ENCODE measurements at places on chromosomes 3 and 15.
A peak's percentile ranks its signal among the peaks of the same experiment; 100 is the strongest.

DNA sequence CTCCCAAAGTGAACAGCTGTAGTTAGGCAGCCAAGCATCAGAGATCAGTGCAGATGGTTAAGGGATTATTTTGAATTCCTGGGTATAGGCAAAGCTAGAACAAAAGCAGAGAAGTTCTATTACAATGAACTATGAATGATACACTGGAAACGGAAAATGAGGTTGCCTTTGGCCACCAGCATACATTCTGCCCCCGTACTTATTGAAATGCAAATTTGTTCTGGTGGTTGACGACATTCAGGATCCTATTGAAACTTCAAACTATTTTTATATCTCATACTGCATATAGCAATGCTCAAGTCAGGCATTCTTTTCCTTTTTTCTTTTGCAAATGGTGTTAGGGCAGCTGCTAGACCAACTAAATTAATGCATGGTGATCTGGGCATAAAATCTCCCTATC is 61.7 kb downstream of the SLC12A1 start:
- peak; percentile 44 for DNase-seq

DNA sequence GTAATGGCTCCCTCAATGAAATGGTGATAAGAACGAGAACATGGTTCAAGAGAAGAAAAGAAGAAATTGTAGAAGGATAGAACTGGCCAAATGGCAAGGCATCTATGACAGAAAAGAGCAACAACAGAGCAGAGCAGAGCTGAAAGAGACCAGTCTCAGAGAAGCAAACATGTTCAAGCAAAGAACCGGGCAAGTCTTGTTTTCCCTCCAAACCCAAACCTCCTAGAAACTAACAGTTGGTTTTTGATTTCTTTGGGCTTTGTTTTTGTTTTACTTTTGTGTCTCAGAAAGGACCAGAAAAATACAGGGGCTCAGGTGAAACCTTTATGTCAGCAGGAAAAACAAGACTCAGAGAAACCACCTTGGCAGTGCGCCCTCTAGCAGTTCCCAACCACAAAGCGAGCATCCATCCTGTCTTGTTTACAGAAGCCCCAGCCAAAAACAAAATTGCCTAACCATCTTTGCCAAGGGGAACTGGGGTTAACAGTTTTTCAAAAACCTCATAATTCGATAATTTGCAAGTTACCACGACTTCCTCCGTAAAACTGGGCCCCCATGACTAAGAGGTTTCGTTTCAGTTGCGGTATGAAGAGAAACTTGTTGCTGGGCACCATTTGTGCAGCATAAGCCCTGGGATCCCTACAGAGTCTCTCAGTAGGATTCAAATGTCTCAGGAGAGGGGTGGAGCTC is 159.2 kb upstream of the SLC24A5 start:
- no peak for DNase-seq

GRCh38 chr3:177460047-177460446 is 262.8 kb upstream of the TBL1XR1 start:
- DNase-seq, result no peak

DNA sequence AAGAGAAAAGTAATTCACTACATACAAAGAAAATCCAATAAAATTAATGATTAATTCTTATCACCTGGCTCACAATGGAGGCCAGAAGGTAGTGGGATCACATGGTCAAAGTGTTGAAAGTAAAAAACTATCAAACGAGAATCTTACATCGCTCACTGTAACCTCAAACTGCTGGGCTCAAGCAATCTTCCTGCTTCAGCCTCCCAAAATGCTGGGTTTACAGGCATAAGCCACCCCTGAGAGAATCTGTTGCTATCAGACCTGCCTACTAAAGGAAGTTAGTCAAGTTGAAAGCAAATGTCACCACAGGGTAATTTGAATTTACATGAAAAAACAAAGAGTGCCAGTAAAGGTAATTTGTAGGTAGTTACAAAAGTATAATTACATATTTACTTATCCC is 103.3 kb downstream of the PCCB start:
- DNase-seq, result no peak

- DNase-seq, result no peak
Measured at GRCh38 chr3:190369668-190370295, 18.2 kb upstream of the CLDN16 start.

- peak; percentile 75 for DNase-seq
Measured at GRCh38 chr15:92693691-92694331, 38.2 kb upstream of the FAM174B start.

- no peak for DNase-seq
Measured at GRCh38 chr15:30905821-30906220, 2.1 kb downstream of the FAN1 start.

DNA sequence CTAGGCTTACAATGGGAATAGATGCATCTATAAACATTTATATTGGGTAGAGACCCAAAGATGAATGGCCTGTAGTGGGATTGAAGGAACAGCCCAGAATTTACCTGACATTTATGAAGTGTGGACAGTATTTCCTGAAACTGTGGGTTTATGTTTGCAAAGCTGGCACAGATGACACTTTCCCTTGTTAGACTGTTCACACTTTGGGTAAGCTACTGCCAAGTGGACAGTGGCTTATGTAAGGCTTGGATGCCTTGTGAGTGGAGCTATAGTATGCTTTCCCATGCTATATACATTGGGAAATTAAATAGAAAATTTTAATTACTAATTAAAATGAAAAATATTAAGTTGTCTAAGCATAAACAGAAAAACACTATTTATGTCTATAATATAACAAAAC is 48.5 kb downstream of the STARD9 start:
- DNase-seq, result no peak

- DNase-seq, result no peak
Measured at GRCh38 chr3:45763303-45763675, 33.0 kb downstream of the SLC6A20 start.

GRCh38 chr15:55917881-55918296 is 75.5 kb downstream of the NEDD4 start:
- peak; percentile 38 for DNase-seq

DNA sequence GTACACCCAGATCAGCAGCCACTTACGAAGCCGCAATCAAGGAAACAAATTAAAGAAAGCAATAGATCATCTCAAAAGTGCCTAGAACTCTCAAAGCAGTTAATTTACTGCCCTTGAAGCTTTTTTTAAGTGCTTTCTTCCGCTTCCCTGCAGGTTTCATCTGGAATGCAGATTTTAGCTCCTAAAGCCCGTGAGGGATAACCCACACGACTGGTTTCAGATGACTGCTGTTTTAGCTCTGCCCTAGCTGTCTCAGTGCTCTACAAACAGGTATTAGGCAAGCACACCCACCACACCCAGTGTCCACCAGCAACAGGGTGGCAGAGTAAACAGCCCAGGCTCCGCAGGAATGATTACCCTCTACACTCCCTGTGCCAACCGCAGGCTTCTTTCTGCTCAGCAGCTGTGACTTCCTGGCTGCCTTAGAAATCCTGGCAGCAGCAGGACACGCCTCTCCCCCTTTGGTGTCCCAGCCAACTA is 126.0 kb downstream of the FMN1 start:
- DNase-seq, result no peak

DNA sequence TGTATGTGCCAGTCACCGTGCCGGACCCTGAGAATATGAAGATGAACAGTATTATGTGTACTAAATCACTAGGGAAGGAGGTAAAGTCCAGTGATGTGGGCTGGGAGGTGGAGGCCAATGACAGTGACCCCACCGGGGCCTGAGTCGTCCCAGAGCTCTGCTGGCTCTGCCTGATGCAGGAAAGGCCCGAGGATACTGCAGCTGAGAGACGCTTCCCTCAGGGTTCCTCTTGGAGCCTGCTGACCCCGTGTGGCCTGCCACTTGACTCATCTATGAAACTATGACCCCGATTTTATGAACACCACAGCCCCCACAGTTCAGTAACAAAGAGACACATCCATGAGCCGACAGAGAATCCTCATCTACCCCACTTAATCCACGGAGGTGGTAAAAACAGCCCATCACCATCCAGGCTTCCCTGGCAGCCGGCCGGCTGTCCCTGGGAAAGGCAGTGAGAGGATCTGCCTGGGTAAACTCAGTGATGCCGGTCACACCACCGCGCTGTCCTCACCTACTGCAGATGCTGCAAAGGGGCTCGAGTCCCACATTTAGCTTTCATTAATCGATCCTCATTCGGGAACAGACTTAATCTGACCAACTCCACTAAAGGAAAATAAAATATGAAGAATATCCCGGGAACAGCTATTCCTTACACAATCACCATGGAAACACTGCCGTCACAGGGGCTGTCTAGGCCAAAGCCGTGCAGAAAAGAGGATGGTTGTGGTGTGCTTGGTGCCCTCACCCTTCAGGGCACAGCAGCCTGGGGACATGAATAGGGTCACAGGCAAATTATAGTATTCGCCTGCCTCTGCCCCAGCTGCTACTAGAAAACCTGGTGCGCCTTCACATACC is 82.9 kb downstream of the ARRDC4 start:
- no peak for DNase-seq

DNA sequence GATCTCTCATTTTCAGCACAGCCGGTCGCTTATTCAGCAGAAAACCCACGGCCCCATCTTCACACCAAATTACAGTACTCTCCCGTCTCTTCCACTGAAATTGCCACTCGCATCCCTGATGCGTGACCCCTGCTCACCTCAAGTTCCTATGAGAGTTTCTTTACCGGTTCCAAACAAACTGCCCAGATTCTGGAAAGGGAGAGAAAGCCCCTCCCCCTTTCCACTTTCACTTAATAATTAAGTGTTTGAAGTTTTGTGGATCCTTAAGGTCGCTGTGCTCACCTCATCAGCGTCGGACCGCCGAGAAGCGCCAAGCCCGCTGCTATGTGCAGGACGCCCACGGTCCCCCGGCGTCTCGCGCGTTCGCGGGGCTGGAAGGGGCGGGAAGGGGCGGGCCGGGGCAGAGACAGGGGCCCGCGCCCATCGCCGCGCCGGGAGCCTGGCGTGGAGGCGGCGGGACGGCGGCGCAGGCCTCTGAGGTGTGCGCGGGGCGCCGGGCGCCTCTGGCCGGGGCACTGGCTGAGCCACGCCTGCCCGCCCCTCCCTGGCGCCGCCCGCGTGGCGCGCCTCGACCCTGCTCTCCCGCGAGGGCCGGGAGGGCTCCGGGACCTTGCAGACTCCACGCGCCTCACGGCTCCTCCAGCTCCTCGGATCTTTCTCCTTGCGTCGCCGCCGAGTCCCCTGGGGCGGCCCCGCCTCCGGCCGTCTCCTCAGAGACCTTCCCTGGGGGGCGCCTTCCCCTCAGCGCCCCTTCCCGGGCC is at the start of gene GPR156:
Gene GPR156 (minus strand): TSS at position 476 of the 761 bp plus-strand sequence. CDS start 41,124 bp downstream, outside the sequence.
- DNase-seq, result peak; percentile 46

GRCh38 chr3:136293279-136293678 is 43.1 kb downstream of the PCCB start:
- no peak for DNase-seq

- no peak for DNase-seq
Measured at GRCh38 chr3:135141160-135141559, 346.1 kb downstream of the EPHB1 start.

DNA sequence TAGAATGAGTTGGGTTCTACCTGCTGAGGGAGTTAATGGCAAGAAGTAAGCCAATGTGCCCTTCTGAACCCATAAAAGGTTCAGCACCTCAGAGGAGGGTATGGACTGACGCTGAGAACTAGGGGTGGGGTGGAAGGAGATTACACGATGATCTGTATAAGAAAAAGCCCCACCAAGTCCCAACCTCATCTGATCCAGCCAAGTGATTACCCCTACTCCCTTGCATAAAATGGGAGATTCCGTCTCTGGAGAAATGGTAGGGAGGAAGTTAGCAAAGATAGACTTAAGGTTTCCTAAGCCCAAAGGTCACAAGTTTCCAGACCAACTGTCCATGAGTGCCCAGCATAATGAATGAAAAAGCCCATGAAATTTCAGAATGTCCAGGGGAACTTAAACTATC is 7.1 kb upstream of the DVL3 start:
- no peak for DNase-seq

GRCh38 chr3:192042116-192042515 is 581.2 kb downstream of the PYDC2 start:
- no peak for DNase-seq

DNA sequence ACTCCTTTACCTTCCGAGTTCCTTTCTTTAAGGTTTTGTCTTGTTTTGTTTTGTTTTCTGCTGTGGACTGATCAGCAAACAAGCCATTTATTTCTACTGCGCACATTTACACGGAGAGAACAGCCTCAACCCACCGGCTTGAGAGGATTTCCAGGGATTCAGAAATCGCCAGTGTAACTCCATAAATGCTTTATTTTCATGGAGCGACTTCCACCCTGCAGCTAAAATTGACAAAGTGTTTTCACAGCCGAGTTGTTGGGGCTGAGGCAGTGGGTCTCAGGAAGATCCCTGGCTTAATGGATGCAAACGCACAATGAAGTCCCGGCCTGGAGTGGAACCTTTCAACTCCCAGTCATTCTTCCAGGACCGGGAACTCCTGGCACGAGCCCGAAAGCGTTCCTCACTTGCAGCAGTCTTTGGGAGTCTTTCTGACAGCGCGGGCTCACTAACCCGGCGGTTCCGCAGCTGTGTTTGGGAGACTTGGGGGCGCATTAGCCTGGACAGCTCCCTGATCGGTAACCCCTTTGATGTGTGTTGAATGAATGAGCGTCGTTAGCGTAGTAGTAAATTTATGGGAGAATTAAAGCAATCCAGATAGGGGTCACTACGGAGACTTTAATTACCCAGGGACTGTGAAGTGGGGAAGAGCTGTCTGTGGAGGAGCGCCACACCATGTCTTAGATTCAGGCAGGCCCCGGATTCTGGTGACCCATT is 785 bp upstream of the MYRIP start:
- DNase-seq, result peak; percentile 45

GRCh38 chr3:46954178-46954577 is 22.4 kb downstream of the CCDC12 start:
- no peak for DNase-seq

DNA sequence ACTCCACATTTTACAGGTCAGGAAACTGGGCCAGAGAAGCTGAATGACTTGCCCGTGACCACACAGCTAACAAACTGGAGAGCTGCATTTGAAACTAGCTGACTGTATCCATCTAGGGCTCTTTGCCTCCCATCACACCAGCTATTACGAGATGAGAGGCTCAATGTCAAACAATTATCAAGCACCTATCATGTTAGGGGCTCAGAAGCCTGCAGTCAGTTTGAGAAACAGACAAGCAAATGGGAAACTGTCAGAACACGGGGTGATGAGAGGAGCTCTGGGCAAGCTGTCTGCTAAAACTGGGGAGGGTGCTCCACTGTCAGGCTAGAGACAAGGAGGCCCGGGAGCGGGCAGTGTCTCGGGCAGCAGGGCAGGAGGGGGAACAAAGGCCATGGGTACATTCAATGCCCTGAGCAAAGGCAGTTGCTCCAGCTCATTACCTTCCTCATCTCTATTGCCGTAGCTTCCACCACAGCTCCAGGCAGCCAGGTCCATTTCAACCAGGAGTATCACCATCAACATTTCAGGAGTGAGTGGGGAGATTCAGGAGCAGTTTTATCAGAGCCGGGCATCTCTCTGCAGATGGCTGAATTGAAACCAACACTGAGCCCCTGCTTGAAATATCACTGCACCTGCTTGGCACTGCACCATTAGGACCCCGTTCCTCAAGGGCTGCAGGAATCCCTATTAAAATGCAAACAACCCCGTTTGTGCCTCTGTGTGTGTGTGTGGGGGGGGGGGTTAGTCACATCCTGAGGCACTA is 122.6 kb downstream of the RAB11A start:
- no peak for DNase-seq

All from D341Med (cell line).